ENCODE measurements at places on chromosomes 6 and 20.

DNA sequence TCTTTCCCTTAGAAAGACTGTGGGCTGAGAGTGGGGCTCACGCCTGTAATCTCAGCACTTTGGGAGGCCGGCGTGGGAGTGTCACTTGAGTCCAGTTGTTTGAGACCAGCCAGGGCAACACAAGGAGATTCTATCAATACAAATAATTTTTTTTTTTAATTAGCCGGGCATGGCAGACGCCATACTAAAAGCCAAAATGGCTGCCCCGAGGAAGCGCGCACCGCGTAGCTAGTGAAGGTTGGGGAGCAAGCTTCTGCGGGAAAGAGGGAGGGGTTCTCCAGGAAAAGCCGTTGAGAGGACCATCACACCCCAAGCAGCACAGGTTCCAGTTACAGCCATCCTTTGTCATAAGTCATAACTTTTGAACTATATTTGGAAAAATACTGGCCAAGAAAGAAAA is 21.3 kb upstream of the PNRC1 start:
- no peak for DNase-seq

DNA sequence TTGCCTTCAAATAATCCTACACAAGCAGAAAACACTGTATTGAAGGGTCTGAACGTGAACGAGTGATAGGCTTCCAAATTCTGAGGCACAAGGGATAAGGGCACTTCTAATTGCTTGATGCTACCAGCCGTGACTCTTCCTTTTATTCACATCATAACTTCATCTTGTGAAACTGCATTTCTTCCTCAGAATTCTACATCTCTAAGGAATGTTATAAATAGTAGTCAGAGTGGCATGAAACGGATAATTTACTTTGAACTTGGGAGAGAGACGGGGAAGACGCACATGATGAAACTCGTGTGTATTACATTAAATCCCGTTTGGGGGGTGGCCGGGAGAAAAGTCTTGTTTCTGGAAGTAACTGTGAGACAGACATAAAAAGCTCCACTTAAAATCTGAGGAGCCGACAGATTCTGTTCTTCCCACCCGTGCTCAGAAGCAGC is 754 bp downstream of the HDDC2 start:
- peak; percentile 27 for DNase-seq

- no peak for DNase-seq
Observed at GRCh38 chr6:80903711-80904110, 797.2 kb downstream of the BCKDHB start.

GRCh38 chr6:136539967-136540652 is 10.1 kb downstream of the MAP7 start:
- DNase-seq = no peak

DNA sequence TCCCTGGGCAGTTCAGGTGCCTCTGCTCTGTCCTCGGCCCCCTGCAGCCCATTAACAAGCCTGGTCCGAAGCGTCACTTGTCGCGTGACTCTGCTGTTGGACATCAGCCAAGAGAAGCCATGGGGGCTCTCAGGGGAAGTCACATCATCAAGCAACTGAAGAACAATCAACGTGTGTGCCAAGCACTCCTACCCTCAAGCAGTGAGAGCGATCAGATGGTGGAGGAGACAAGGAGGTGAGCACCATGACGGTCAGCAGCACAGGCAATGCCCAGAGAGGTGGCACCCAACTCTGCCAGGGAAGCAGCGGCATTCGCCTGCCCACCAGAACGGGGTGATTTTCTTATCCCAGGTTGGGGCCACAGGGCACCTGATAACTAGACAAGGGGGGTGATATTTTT is 132.7 kb downstream of the AGPAT4 start:
- DNase-seq = no peak

DNA sequence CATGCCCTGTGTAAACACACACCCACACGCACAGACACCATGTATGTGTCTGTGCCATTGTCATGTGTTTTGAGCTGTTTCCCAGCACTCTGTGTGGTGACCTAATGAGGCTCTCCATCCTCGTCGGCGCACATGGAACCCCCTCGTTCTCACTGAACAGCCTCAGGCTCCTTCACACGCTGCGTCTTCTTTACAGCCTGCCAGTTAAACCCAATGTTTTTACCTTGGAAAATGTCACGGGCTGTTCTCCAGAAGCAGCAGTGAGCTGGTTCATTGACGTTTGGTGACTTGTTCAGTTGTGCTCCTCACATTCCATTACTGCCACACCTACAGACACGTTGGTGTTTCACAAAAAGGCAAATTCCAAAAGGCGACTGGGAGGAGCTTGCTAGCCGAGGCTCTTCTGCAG is 201.0 kb upstream of the FOXQ1 start:
- DNase-seq = no peak

All from renal pelvis (tissue), 12 donors.